ENCODE measurements at places on chromosomes 6 and 20. TPM values are rescaled to one million over a fixed set of nuclear protein-coding genes. Genes with fewer than 3 reads are reported as not detected.

Gene ISM1
- total RNA-seq, result not detected

- DNase-seq, result peak; percentile 89
These were observed 27.3 kb downstream of the CDK5RAP1 start for GRCh38 chr20:33373735-33374605.

GRCh38 chr20:23875606-23876237 lies 3.8 kb downstream of the CST5 start:
- no peak for DNase-seq

GRCh38 chr20:1845163-1845523 lies 50.1 kb upstream of the SIRPA start:
- DNase-seq, result no peak

GRCh38 chr6:84390334-84390733 lies 162.9 kb upstream of the CEP162 start:
- no peak for DNase-seq

DNA sequence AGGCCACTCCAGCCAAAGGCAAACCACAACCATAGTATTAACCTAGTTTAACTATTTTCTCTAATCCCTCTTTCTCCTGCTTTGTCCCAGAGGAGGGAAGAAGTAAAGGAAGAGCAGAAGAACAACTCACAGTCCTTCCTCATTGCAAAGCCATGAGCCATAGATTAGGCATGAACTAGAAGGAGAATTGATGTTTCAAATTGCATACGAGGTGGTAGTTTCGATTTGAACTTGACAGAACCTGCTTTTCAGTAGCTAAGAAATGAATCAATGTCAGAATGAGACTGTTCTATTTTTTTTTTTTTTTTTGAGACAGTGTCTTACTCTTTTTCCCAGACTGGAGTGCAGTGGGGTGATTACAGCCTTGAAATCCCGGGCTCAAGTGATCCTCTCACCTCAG lies 48.3 kb downstream of the PROKR2 start:
- no peak for DNase-seq

DNA sequence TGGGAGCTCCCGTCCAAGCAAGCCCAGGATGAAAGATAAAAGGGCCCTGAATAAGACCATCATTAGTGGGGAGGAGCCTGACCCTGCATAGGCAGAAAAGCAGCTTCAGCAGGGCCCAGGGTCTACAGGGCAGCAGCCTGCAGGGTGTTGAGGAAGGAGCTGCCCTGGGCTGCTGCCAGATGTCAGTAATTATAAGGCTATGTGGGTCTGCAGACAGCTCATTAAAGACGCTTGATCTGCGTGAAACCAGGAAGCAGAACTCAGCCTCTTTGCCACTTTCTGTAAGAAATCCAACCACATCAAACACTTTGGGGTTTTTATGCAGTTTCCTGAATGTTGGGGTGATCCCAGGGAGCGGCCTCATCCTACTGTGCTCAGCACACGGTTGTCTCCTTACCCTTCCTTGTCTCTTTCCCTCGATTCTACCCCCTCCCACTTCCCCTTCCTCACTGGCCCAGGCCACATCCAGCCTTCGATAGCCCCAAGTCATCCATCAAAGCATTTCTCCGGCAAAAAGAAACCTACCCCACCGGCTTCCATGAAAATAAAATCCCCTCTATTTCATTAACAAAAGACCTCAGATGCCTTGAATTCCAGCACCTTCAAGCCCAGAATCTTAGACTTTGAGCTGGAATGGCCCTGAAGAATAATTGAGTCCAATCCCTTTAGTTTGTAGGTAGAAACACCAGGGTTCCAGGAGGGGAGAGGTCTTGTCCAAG lies 1.0 kb upstream of the TGM6 start:
- DNase-seq, result no peak

Measured in NCI-H460 (cell line).